ENCODE measurements at places on chromosomes 5 and 9.

- DNase-seq = no peak
These were observed 5.2 kb upstream of the CTNND2 start for GRCh38 chr5:11909471-11909870.

- DNase-seq = no peak
These were observed 123.1 kb downstream of the DMRT2 start for GRCh38 chr9:1173211-1173610.

DNA sequence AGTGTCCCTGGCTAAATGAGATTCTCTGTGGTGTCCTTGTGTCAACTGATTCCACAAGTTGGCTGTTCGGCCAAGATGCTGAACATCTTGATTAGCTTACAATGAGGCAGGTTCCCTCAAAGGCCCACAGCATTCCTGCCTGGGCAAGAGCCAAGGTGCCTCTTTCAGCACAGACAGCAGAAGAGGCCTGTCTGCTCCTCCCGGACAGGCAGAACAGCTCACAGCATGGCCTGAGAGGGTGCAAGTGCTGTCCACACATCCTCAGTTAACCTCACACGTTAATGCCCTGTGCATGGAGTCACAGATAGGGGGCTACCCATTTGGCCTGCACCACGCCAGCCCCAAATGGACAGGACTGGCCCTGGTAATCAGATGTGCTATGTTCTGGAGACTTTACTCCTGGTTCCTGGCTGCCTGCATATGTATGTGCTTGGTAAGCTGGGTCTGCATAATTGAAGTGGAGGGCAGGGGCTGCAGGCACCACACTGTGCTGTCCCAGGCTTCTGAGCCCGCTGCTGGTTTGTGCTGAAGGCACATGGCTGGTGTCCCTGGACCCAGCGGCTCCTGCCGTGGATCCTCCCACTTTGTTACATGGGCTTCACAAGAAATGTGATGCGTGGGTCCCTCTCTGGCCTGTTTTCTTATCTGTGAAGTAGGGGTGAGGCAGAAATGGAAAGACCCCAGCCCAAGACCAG is 8.9 kb downstream of the CSF2 start:
- DNase-seq = peak; percentile 39

- no peak for DNase-seq
These were observed 384.6 kb downstream of the MLLT3 start for GRCh38 chr9:20237686-20238085.

DNA sequence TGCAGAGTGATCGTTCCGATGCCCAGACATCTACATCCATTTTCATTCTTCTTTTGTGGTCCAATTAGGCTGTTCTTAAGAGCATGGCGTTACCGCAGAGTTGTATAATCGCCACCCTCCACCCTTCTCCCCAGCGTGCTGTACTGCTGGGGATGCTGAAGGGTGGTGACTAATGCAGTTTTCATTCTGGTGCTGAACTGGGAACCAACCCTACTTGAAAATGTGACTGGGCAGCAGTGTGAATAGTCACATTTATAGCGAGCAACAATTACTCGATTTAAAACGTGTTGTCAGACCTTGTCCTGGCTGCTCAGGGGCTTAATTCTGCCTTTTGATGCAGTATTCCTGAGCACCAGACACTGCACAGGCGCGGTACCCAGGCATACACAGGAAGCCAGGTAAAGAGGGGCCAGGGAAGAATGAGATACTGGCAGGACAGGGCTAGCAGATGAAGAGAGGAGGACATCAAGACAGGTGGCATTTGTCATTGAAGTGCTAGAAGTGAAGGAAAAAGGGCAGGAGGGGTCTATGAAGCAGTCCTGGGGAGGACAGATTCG is 719 bp upstream of the ISCA1 start:
- no peak for DNase-seq

GRCh38 chr9:137044037-137044436 is 1.9 kb downstream of the NPDC1 start:
- no peak for DNase-seq

DNA sequence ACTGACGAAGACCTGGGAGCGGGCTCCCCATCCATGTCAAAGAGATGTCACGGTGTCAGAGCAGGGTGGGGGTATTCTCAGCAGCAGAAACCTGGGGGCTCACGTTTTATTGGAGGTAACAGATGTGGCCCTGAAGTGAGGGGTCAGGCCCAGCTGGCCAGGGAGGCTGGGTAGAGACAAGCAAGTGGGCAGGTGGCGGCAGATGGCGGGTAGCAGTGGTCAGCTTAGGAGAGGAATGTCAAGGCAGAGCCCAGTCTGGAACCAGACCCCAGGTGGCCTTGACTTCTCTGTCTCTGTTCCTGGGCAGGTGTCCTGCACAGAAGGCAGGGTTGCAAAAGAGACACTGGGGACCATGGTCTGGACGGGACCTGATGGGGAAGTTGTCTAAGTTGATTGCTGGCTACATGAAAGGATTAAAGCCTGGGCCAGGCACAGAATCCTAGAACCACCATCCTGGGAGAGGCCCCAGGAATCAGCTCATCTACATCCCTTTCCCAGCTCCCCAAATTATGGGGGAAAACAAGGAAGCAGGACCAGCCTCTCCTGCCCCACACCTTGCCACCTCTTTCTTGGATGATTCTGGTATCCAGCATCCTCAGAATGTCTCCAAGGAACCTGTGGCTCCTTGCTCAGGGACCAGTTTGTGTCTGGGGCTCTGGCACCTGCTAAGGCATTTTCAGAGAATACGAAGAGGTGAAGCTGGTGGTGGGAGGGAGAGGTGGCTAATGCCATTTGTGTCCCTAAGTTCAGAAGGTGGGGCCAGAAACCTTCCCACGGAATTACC is 72.5 kb downstream of the AMBP start:
- no peak for DNase-seq

GRCh38 chr5:54673523-54674225 is 156.1 kb downstream of the SNX18 start:
- peak; percentile 28 for DNase-seq

DNA sequence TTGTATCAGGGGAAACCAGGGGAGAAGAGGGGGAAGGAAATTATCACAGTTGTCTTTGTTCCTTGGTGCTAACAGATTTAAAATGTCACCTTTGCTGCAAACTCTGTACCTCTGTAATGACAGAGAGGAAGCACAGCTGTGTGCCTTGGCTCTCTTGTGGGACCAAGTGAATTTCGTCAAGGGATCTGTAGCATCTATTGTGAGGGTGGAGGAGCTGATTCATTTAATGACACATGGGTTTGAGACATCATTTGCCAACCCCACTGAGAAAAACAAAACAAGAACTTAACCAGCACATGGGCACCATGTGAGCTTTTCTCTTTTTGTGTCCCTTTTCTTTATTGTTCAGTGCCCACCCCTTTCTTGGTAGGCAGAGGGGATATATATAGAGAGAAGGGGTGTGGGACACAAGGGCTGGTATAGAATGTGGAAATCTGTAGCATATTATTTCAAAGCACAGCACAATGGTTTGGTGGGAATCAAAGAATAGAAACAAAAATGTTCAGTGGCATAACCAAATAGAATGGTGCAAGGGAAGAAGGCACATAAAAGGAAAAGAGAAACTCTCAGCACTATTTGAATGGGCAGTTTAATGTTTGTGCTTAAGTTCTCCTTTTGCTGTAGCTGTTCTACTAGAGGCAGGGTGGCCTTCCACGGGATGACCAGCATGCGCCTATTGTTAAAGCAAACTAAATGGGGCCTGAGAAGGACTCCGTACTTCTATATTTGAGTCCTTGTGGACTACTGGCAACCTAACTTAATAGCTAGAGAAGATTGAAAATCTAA is 63.3 kb downstream of the LIX1 start:
- DNase-seq = no peak

- no peak for DNase-seq
These were observed 13.0 kb upstream of the ABLIM3 start for GRCh38 chr5:149128023-149128875.

GRCh38 chr5:13613621-13614020 is 330.9 kb downstream of the DNAH5 start:
- DNase-seq = no peak

DNA sequence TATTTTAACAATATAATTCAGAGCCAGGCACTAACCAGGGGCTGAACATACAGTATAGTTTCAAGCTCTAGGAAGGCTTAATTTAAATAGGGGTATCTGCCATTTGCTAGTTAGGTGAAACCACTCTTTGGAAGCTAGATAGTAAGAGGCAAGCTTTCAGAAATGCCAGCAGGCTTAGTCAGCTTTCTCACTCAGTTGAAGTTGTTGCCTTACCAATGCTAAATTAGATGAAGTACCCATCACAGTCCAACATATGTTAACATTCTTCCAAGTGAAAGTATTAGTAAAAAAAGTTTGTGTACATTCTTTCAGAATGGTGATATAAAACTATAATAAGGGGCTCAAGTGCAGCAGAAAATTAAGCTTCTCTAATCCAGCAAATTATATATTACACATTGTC is 215.0 kb downstream of the CNTLN start:
- no peak for DNase-seq

DNA sequence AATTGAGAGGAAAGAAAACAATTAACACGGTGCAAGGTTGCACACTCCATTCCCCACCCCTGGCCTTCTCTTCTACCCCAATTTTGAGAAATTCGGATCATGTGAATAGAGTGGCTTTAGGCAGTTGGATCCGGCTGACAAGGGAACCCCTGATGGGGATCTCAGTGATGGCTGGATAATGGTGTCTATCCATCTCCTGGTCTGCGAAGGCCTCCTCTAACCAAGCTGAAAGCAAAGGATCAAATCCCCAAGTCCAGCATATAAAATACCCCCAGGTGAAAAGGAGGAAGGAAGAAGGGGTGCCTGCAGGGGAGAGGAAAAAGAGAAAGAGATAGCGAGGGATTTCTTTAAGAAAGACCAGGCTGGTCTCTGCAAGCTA is 16.0 kb downstream of the NR2F1 start:
- no peak for DNase-seq

GRCh38 chr9:94829380-94830070 is 103.0 kb downstream of the AOPEP start:
- DNase-seq = no peak

DNA sequence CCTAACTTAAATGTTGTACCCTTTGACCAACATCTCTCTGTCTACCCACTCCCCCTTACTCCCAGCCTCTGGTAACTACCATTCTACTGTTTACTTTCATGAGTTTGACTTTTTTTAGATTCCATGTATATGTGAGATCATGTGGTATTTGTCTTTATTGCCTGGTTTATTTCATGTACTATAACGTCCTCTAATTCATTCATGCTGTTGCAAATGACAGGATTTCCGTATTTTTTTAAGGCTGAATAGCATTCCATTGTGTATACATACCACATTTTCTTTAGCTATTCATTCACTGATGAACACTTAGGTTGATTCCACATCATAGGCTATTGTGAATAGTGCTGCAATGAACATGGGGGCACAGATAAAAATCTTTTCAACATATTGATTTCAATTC is 11.8 kb upstream of the NDUFB6 start:
- no peak for DNase-seq

- DNase-seq = no peak
These were observed 105.9 kb downstream of the RFX3 start for GRCh38 chr9:3419893-3420292.

GRCh38 chr5:17670353-17670752 is 36.1 kb downstream of the TAF11L14 start:
- DNase-seq = no peak

- DNase-seq = no peak
These were observed 7.0 kb downstream of the NOXA1 start for GRCh38 chr9:137429974-137430722.

- no peak for DNase-seq
These were observed 47.0 kb downstream of the KCNV2 start for GRCh38 chr9:2764353-2764752.

DNA sequence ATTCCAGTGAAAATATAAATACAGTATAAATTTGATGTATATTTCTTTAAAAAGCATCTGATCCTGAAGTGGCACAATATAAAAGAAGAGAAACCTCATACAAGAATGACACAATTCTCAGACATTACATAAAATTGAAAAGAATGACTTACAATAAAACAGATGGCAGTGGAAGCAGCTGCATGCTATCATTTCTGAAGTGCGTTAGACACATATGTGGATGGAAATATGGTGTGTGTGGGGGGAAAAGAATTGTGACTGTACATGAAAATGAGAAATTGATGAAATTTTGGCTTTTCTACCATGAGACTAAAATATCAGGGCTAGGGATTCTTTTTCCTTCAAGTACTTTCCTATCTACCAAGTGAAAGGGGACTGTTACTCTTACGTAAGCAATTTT is 45.9 kb upstream of the CDH18 start:
- no peak for DNase-seq

GRCh38 chr9:84808416-84808815 is 138.9 kb downstream of the NTRK2 start:
- no peak for DNase-seq

DNA sequence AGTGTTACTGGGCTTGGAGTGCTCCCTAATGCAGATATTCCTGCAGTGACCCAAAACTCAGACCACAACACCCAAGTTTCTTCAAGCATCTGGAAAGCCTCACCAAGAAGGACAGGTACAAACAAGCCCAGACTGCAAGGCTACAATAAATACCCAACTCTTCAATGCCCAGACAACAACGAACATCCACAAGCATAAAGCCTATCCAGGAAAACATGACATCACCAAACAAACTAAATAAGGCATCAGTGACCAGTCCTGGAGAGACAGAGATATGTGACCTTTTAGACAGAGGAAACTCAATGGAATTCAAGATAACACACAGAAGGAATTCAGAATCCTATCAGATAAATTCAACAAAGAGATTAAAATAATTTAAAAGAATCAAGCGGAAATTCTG is 605.6 kb downstream of the PDE4D start:
- no peak for DNase-seq

DNA sequence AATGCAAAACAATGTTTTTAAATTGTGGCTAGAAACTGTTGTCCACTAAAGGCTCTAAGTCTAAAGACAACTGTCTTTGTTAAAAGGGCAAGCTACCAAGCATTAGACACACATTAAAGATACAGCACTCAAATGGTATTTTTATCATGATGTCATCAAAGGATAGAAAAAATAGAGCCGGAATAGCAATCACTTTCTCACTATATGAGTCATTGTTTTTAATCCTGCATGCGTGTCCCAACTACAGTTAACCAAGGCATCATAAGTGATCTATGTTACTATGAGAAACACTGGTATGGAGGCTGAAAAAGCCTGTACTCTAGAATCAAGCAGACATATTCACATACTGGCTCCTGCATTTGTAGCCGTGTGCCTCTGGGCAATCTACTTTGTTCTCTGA is 1.9 kb upstream of the PJA2 start:
- DNase-seq = no peak

- no peak for DNase-seq
These were observed 722 bp upstream of the DCP2 start for GRCh38 chr5:112975721-112976431.

GRCh38 chr5:11048760-11049159 is 287.7 kb upstream of the DAP start:
- no peak for DNase-seq

Measured in CD8-positive, alpha-beta memory T cell (primary cell).